ENCODE measurements at places on chromosomes 7 and 10.

DNA sequence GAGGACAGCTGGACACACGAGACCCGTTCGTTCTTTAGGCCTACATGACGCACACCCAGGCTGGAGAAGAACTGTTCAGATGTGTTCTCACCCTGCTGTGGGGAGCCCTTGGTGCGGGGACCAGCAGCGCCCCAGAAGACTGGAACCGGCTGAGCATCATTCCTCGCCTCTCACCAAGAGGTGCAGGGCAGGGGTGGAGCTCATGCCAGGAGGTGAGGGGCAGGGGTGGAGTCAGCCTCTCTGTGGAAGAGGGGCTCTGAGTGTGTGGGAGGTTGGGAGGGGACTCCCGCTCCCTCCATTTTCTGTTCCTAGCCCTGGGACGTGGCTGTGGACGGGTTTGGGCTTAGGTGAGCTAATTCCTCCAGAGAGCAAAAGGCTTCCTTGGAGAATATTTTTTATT lies 66.0 kb upstream of the SHH start:
- DNase-seq = no peak

- peak; percentile 38 for DNase-seq
Measured at GRCh38 chr7:12731214-12731656, 43.8 kb downstream of the ARL4A start.

DNA sequence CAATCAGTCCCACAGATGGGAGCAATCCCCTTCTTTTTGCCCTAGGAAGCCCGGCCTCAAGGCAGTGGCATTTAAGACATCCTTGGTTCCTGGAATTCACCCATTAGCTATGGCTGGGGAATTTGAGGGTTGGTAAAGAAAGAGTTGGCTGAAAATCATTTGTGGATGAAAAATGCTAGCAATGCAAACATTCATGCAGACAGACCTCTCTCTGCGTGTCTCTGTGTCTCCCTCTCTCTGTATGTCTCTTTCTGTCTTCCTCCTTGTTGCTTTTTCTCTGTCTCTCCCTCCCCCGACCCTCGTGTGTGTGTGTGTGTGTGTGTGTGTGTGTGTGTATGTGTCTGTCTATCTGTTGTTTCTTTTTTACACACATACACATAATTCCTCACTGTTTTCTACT lies 19.4 kb downstream of the LDB3 start:
- no peak for DNase-seq

- DNase-seq = no peak
Measured at GRCh38 chr7:134827889-134828288, 48.5 kb downstream of the CALD1 start.

- peak; percentile 52 for DNase-seq
Measured at GRCh38 chr7:30503274-30504212, 1.1 kb downstream of the GGCT start.

DNA sequence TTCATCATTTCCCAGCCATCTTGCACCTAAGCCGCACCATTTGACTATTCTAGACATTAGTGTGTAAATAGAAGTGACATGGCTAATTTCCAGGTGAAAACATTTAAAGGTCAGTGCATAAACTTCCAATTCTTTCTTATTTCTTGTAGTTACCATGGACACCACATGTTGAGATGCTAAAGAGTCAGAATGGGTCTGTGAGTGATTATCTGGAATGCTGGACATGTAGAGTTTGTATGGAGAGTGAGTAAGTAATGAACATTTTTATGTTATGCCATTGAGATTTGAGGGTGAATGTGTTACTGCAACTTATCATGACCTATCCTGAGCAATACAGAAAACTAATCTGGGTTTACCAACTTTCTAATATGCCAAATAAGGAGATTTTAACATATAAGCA lies 60.4 kb downstream of the MEOX2 start:
- no peak for DNase-seq
